ENCODE measurements at places on chromosomes 13 and 19. TPM values are rescaled to one million over a fixed set of nuclear protein-coding genes. Genes with fewer than 3 reads are reported as not detected.

DNA sequence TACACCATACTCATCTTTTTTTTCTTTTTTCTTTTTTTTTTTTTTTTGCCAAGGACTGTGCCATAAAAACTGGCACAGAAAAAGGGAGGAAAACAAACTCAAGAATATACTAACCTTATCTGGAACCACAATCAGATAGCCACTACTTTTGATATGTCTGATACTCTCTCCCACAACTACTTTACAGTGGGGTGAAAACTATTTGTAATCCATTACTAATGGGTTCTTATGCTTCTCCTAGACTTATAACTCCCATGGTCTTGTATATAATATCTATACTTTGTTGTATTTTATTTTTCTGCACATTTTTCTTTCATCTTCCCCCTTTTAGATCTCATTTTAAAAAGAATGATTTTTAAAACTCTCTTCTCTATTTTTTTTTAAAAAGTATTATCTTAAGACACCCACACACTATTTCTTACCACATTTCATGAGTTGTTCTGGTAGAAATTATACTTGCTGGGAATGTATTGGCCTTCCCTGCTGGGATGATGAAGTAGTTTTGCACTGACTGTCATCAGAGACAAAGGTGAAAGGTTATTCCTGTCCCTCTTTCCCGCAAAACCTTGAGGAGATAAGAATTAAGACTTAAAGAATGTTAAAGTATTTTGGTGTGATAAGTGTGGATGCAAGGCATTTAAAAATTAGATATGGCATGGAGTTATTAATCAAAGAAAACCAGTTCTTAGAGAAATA is 146.7 kb upstream of the KLF12 start:
- peaks cover 47% of the 10 kb centered on the region for H3K4me1 ChIP-seq
- DNase-seq = no peak
- no peaks in the 10 kb centered on the region for H3K27me3 ChIP-seq
- no peaks in the 10 kb centered on the region for H3K36me3 ChIP-seq

- H3K27ac ChIP-seq = no peak overlapping the region
- no peaks in the 10 kb centered on the region for H3K4me1 ChIP-seq
- DNase-seq = no peak
- no peak overlapping the region for H3K4me3 ChIP-seq
- no peaks in the 10 kb centered on the region for H3K27me3 ChIP-seq
These were observed 407.3 kb downstream of the DACH1 start for GRCh38 chr13:71459708-71460107.

DNA sequence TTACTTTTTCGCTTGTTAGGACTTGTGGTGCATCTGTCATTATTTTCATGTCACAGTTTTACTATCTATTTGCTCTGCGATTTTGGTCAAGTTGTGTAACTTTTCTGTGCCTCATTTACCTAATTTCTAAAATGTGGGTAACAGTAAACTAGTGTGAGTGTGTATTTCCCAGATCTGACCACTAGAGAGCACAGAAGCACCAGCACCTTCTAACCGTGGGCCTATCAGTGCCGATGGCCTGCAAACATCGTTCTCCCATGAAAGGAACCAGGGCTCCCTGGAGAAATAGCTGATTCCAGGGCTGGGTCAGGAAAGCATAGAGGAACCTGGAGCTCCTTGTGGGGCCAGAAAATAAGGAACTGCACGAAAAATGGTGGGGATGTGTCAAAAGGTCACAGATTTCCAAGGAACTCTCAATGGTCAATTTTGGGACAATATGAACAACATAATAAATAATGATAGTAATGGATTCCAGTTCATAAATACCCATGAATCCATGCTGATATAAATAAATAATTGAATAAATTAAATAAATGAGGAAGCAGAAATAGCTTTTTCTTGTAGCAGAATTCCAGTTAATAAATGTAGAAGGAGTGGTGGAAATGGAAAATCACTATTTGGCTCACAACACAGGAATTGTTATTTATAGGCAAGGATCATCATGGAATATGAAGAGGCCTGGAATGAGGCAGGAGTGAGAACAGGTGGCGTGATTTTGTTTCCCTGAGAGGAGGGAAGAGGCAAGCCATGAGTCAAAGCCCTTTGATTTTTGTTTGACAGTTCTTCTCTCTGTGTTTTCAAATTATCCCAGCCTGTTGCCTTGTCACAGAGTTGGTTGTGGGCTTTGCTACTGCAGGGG is 31.1 kb downstream of the CEACAM8 start:
- H3K27me3 ChIP-seq = peaks cover 5% of the 10 kb centered on the region
- no peaks in the 10 kb centered on the region for H3K36me3 ChIP-seq
- H3K4me3 ChIP-seq = no peak overlapping the region

DNA sequence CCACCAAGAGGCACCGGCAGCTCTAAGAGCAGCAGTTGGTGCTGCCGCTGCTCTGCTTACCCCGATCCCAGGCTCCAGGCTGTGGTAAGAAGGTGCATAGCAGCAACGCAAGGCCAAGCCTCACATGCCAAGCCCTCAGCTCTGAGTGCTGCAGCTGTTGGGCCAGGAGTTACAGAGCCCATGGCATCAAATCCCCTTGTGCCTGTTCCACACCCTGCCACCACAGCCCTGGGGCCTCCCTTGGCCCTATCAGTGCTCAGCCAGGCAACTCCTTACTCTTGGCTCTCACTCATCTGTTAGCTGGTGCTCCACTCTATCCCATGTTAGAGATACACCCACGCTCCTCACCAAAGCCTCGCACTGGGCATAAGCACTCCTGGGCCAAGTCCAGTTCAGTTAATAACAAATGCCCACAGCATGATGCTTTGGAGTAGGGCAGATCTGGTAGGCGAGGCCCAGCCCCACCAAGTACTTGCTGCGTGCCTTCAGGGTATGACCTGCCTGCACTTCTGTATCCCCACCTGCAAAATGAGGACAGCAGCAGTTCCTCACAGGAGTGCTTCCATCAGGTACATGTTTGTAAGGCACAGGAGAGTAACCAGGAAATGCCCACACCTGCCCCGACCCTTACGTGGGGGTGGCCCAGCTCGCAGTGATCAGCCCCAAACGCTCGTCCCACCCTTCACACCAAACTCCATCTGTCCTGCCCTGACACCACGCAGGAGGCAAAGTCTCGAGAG is 16.2 kb downstream of the AKAP8L start:
- no peak overlapping the region for H3K27ac ChIP-seq
- H3K27me3 ChIP-seq = no peaks in the 10 kb centered on the region
- no peak overlapping the region for H3K4me3 ChIP-seq
- H3K36me3 ChIP-seq = peaks cover 14% of the 10 kb centered on the region
- peaks cover 23% of the 10 kb centered on the region for H3K4me1 ChIP-seq

- H3K36me3 ChIP-seq = no peaks in the 10 kb centered on the region
- no peaks in the 10 kb centered on the region for H3K27me3 ChIP-seq
- peak; percentile 99 for DNase-seq
- H3K4me3 ChIP-seq = peak overlapping the region; percentile 76
- peak overlapping the region; percentile 40 for H3K27ac ChIP-seq
These were observed 1.9 kb downstream of the GNG8 start for GRCh38 chr19:46634045-46634655.

- no peaks in the 10 kb centered on the region for H3K27me3 ChIP-seq
- peaks cover 8% of the 10 kb centered on the region for H3K36me3 ChIP-seq
- H3K27ac ChIP-seq = no peak overlapping the region
- H3K4me3 ChIP-seq = no peak overlapping the region
- H3K4me1 ChIP-seq = peaks cover 14% of the 10 kb centered on the region
These were observed 75.4 kb upstream of the ZNF30 start for GRCh38 chr19:34851277-34851804.

GRCh38 chr13:81683521-81683920 is 1342.6 kb upstream of the SPRY2 start:
- no peak overlapping the region for H3K27ac ChIP-seq
- H3K4me1 ChIP-seq = no peaks in the 10 kb centered on the region
- no peaks in the 10 kb centered on the region for H3K27me3 ChIP-seq
- H3K36me3 ChIP-seq = no peaks in the 10 kb centered on the region
- DNase-seq = no peak

DNA sequence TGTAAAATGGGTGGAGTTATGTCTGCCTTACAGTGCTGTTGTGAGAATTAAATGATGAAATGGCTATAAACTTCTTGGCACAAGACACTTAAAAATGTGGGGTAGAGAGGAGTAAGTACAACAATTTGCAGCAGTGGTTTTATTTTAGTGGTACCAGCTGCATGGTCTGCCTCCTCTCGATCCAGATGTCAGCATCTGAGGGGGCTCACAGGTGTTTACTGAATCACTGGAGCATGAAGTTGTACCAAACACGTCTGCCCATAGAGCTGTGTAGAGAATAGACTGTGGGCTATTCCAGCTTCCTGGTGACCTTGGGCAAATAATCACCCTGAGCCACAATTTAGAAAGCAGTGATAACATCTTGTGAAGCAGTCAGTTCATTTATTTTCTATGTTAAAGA is 11.1 kb downstream of the SLC10A2 start:
- no peaks in the 10 kb centered on the region for H3K27me3 ChIP-seq
- no peaks in the 10 kb centered on the region for H3K4me1 ChIP-seq
- no peak overlapping the region for H3K27ac ChIP-seq
- no peak overlapping the region for H3K4me3 ChIP-seq
- no peak for DNase-seq

DNA sequence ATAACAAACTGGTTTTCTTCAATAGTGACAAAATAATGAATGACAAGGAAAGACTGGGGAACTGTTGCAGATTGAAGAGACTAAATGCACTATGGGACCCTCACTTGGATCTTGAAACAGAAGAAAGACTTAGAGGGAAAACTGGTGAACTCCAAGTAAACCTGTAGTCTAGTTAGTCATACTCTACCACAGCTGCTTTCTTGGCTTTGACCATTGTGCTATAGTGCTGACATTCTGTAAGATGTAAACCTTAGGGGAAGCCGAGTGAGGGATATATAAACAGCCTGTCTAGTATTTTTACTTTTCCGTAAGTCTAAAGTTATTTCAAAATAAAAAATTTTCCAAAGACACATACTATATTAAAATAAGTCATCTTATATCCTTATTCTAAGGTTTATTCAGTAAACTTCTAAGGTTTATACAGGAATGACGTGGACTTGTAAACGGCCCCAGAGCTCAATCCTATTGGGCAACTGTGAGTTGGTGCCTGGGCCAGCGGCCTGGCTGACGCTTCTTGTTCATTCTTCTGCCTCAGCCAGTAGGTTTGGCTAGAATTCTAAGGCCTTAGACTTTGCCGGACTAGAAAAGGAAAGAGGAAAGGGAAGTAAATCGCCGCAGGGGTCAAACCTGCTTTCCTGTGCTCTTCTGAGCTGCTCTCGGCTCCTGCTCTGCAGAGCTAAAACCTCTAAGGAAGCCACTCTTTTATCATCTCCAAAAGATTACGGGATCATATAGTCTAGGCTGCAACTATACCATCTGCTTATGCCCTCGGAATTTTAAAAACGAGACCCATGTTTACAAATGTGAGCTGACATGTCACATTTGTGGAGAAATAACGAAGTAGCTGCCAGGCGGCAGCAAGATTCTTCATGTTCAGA is 33.6 kb upstream of the UBE2L5 start:
- no peaks in the 10 kb centered on the region for H3K36me3 ChIP-seq
- H3K27me3 ChIP-seq = no peaks in the 10 kb centered on the region
- peak overlapping the region; percentile 65 for H3K4me3 ChIP-seq
- H3K4me1 ChIP-seq = peaks cover 23% of the 10 kb centered on the region

DNA sequence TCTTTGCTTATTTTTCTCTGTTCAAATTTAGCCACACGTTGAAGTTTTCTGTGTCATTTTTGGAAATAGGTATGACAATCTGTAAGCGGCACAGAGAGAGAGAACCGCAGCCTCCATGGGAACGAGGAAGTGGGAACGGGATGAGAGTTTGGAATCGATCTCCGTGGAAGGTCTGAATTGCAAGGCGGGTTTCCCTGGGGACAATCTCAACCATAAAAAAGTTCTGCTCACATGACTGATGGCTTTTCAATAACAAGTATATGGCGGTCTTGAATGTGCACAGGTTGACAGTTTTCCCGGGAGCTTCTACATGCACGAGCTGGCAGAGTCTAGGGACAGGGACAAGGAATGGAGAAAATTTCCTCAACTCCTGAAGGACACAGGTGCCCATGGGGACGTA is 90.9 kb downstream of the INSR start:
- no peak overlapping the region for H3K4me3 ChIP-seq
- DNase-seq = no peak
- no peak overlapping the region for H3K27ac ChIP-seq

GRCh38 chr13:111429064-111429558 is 108.7 kb downstream of the TEX29 start:
- H3K27me3 ChIP-seq = peaks cover 17% of the 10 kb centered on the region
- no peaks in the 10 kb centered on the region for H3K36me3 ChIP-seq
- H3K4me3 ChIP-seq = no peak overlapping the region
- no peaks in the 10 kb centered on the region for H3K4me1 ChIP-seq
- no peak overlapping the region for H3K27ac ChIP-seq

- DNase-seq = no peak
- H3K27me3 ChIP-seq = no peaks in the 10 kb centered on the region
- no peak overlapping the region for H3K4me3 ChIP-seq
- H3K27ac ChIP-seq = peak overlapping the region; percentile 25
These were observed 3.2 kb downstream of the NAPA start for GRCh38 chr19:47511681-47512080.

DNA sequence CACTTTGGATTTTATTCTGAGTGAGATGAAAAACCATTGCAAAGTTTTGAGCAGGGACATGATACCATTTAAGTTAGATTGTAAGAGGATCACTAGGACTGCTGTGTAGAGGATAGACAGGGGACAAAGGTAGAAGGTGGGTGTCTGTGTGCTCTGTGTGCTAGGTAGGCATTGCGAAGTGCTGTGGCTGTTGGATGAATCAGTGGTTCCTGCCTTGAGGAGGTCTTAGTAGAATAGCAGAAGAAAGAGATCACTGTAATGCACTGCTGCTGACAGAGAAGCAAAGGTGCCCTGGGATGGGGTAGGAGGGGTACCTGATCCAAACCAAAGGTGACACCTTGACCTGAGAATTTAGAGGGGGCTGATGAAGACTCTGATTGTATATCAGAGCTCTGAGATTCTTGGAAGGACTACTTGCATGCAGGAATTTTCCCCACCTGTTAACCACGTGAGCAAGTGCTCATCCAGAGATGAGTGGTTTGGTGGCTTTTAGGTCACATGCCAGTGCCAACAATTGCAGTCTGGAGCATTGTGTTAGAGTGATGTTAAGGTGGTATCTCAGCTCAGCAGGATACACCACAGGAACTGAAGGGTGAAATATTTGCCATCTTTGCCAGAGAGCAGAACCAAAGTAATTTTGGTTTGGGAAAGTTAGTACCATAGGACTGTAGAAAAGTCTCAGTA is 10.8 kb downstream of the WASF3 start:
- H3K4me3 ChIP-seq = no peak overlapping the region
- H3K4me1 ChIP-seq = no peaks in the 10 kb centered on the region
- no peak overlapping the region for H3K27ac ChIP-seq

GRCh38 chr13:60572003-60572798 is 175.2 kb downstream of the TDRD3 start:
- DNase-seq = no peak
- H3K4me3 ChIP-seq = no peak overlapping the region
- peaks cover 2% of the 10 kb centered on the region for H3K4me1 ChIP-seq

- no peak overlapping the region for H3K27ac ChIP-seq
- H3K4me3 ChIP-seq = no peak overlapping the region
These were observed 17.0 kb downstream of the ZFP82 start for GRCh38 chr19:36401475-36401874.

Gene CRB3
- total RNA-seq = 2.4 TPM

Gene HSH2D
- 23.6 TPM for total RNA-seq

Gene RINL
- 100.0 TPM for total RNA-seq

Gene CCDC194
- total RNA-seq = 1.4 TPM

Gene DAND5
- not detected for total RNA-seq

Gene ATP8B3
- total RNA-seq = 9.6 TPM

Gene SCGB2B2
- total RNA-seq = 0.46 TPM

Gene ZNF284
- 1.4 TPM for total RNA-seq

Gene LILRB4
- total RNA-seq = not detected

Gene VRK3
- 54.4 TPM for total RNA-seq

Gene ADAMTSL5
- total RNA-seq = 3.7 TPM

Gene PRSS57
- total RNA-seq = not detected

Gene WDR88
- total RNA-seq = not detected

Data from activated CD4-positive, alpha-beta memory T cell treated with anti-CD3 and anti-CD28 coated beads for 36 hours (primary cell).